ENCODE measurements at places on chromosomes 16 and 17.
A peak's percentile ranks its signal among the peaks of the same experiment; 100 is the strongest.

GRCh38 chr16:52552643-52553042 is 5.7 kb upstream of the TOX3 start:
- peak; percentile 59 for DNase-seq

DNA sequence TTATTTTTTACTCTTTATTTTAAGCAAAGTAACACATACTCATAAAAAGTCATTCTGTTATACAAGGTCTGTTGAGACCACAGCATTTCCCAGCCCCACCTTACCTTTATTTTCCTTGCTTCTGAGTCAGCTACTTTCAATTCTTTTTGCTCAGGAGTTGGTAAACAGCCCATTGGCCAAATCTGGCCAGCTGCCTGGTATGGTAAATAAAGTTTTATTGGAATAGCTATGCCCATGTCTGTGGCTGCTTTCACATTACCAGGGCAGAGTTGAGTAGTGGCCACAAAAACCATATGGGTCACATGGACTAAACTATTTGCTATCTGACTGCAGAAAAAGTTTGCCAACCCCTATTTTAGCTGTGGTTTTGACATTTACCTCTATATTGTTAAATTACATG is 3.4 kb upstream of the NSRP1 start:
- DNase-seq = no peak

- DNase-seq = no peak
Observed at GRCh38 chr17:2624292-2624731, 30.9 kb downstream of the PAFAH1B1 start.

DNA sequence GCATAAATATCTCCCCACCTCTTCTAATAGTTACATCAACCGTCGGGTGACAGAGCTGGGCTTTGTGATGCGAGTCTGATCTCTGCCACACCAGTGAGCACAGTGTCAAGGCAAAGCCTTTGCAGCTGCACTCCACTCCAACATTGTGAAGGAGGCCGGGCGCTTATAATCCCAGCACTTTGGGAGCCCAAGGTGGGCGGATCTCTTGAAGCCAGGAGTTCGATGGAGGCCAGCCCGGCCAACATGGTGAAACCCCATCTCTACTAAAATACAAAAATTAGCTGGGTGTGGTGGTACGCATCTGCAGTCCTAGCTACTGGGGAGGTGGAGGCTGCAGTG is 18.9 kb downstream of the CYB5D2 start:
- DNase-seq = no peak

DNA sequence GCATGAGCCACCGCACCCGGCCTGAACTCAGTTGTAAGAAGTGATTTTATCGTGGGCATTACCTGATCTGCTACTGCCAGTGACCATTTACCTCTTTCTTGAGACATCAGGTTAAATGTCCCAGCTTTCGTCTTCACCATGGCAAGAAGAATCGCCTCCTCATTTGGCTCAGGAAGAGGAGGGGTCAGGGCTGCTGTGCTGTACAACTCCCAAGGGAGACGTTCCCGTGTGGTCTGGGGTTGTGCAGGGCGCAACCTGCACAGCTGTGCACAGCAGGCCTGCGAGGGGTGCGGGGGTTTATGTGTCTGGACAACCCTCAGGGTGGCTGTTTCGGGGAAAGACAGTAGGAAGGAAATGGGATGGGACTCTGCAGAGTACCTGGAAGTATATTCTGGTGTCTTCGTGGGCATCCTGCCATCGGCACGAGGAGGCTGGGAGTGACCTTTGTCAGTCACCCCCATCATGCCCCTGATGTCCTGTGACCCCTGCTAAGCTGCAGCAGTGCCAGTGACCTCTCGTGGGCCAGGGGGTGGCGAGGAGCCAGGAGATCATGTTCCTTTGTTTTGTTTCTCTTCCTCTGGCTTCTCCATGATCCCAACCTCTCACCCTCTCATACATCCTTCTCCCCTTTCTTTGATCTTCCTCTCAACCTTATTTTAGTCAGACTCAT is 27.3 kb downstream of the CIBAR2 start:
- no peak for DNase-seq

- DNase-seq = peak; percentile 60
Observed at GRCh38 chr16:3188925-3189825, 1.2 kb downstream of the OR1F1 start.

GRCh38 chr16:2343211-2343610 is 2.7 kb upstream of the ABCA3 start:
- no peak for DNase-seq

- no peak for DNase-seq
Observed at GRCh38 chr17:73735245-73735644, 91.0 kb upstream of the SDK2 start.

- no peak for DNase-seq
Observed at GRCh38 chr16:82681592-82681991, 54.8 kb downstream of the CDH13 start.

DNA sequence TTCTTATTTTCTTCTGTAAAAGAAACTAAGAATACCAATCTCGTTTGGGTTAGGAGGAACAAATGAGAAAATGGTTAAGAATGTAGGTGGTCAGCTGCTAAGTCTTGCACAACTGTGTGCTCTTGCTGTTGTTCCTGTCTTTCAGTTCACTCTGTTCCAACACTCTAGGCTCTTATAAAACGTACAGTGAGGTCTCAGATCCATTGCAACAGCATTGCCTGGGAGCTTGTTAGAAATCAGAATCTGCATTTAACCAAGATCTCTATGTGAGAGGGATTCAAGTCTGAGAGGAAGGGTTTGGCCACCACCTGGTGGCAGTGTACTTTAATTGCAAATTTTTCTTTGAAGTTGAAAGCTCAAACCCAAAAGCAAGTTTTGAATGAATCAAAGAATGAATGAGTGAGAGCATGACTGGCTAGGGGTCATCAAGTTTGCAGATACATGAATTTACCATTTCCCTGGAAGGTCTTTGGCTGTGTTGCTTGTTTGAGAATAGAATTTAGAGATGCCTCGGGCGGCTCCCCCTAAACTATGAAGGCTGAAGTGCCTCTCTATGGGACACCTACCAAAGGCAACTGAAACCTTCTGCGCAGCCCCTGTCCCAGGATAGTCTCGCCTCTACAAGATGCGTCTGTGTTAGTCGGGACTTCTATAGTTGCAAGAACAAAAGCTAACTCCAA is 2.5 kb downstream of the ALOX15B start:
- peak; percentile 53 for DNase-seq

- DNase-seq = no peak
Observed at GRCh38 chr16:74521691-74522090, 85.2 kb downstream of the GLG1 start.

DNA sequence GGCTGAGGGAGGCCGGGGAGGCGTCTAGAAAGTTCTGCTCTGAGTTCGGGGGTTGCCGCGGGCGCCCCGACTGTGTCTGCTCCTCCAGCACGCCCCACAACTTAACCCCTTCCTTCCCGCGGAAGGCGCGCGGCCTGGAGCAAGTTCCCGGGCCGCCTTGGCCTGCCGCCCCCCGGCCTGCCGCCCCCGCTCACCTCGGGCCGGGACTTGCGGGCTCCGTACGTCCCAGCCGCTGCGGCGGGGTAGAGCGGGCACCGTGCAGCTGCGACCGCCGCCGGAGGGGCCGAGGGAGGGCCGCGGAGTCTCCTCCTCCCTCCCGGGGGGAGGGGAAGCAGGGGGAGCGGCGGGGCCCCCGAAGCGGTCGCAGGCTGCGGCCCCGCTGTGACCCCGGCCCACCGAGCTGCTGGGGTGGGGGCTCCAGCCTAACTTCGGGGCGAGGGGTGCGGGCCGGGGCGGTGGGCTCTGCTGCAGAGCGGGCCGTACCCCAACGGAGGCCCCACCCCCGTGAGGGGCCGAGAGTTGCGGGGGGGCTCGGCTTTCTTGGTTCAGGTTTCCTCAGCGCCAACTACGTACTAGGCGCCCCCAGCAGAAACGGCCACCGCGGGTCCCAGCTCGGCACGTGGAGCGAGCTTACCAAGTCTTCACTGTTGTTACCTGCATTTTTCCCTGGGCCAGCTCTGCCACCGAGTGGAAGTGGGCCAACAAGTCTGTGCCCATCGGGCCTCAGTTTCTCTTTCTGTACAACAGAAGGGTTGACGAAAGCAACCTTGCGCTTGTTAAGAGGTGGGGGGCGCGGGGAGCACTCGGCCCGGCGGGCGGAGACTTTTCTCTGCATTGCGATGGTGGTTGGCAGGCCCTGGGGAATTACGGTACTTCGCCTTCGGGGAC is at the start of gene CCDC102A:
Gene CCDC102A (minus strand): TSS at position 266 of the 888 bp plus-strand sequence. CDS start 7,394 bp downstream, outside the sequence.
- DNase-seq = peak; percentile 55

- DNase-seq = peak; percentile 70
Observed at GRCh38 chr16:711548-712320, 3.2 kb upstream of the METRN start.

GRCh38 chr16:28167730-28168129 is 44.0 kb downstream of the XPO6 start:
- no peak for DNase-seq

GRCh38 chr17:78092794-78093324 is 35.7 kb downstream of the TMC6 start:
- DNase-seq = peak; percentile 55

DNA sequence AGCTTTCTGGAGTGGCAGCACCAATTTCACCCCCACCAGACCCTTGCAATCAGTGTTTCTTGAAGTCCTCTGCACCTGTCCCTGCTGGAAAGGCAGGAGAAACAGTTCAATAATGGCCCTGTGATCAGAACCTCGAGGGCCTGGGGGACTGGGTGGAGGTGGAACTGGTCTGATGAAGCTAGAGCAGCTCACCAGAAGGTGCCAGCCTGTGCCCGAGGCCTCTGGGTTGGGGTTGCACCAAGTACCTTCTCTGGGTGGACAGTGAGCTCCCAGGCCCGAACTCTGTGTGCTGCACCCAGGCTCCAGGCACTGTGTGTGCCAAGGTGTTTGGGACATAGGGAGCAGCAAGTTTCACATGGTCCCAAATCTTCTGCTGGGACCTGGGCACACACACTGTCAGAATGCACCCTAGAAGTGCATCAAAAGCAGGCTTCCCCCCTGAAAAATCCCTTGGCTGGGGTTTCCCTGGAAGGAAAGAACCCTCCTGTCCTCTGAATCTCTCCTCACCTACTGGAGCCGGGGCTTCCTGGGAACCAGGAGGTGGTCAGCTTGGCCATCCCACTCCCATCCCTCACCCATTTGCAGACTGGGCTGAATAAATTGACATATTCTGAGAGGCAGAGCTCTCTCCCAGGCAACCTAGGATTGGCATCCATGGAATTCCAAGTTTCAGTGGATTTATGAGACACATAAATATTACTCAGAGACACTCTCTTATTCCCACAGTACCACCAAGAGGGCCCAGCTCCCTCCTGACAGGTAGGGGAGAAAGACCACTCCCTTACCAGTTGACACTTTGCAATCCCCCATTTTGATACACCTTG is 17.4 kb downstream of the CD300LG start:
- no peak for DNase-seq

All from RWPE1 (cell line).